NCI-H510A treated with DMSO at 0.1 percent for 48 hours (cell line): ENCODE measurements at places on chromosomes 7 and 10.

- DNase-seq, result no peak
Observed at GRCh38 chr7:6238309-6238925, 34.0 kb downstream of the CYTH3 start.

DNA sequence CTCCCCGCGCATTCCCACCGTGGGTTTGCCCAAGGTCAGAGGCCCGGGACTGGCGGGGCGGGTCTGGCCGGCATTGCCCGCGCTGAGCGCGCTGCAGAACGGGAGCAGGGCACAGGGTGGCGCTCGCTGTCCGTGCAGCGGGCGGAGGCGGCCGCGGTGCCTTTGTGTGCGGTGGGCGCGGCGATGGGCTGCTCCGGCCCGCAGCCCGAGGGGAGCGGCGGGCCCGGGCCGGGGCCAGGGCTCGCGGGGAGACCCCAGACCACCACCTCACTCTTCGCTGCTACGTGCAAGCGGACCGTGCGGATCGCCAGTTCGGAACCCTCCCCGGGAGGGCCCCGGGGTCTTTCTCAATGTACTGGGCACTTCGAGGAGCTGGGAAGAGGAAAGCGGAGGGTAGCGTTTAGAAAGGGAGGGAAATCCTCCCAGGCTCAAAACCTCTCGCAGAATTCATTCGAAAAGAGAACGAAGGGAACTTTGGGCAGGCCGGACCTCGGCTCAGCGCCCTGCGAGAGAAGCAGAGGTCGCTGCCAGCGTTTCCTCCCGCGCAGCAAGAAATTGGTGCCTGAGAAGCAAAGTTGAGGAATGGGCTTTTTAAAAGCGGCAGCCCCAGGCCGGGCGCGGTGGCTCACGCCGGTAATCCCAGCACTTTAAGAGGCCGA lies 8.5 kb downstream of the SP8 start:
- DNase-seq, result peak; percentile 48

- DNase-seq, result no peak
Observed at GRCh38 chr7:71354716-71355115, 222.8 kb downstream of the GALNT17 start.

- no peak for DNase-seq
Observed at GRCh38 chr7:2043316-2044039, 189.3 kb downstream of the MAD1L1 start.

DNA sequence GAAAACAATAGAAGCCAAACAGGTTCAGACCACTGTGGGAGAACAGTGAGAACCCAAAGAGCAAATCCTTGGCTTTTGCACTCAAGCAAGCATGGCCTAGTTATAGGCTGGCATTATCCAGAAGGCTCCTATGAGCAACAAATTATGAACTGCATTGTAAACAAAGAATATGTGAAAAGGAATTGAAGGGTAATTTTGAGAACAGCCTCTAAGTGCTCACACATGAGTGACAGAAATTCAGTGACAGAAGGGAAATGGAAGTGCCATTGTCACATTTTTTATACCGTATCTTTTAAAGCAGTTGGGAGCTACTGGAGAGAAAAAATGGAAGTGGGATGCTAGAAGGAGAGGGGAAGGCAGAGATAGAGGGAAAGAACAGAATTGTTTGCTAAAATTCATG lies 114.2 kb downstream of the MACC1 start:
- no peak for DNase-seq

DNA sequence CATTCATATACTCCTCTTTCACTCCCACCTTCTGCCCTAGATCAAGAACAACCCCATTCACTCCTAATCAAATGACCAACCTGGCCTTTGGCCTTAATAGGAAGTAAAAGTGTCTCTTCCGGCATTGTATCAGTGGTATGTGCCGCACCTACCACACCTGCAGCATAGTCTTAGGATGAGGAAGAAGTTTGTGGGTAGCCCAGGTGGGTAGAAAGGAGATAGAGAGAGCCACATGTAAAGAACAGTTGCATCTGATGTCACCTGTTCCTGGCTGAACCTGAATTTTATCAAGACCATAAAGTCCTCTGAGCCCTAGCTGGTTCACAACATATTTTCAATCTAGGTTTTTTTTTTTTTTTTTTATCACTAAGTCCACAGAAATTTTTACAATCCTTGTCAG lies 55.5 kb upstream of the PTPN12 start:
- no peak for DNase-seq

DNA sequence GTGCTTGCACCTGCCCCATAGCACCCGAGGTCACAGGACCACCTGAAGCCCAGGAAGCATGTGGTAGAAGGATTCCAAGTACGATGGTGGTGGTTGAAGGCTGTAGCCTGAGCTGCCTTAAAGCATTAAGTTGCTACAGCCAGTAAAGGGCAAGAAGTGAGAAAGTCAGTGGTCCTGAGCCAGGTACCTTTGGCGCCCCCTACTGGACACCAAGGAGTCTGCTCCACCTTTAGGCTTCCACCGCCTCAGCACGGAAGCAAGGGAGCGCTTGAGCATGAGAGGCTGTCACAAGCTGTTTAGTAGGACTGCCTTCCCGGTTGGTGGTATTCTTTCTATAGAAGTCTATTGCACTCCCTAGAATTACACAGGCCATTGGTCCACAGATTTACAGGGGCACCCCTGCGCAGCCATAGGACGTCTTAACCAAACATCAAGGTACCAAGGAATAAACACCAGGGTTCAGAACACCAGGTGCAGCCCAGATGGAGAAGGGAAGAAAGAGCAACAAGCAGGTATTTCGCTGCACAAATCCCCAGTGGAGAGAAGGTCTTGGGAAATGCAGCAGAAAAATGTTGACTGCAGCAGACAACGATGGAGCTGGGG lies 2.2 kb downstream of the CRTAC1 start:
- DNase-seq, result peak; percentile 86

DNA sequence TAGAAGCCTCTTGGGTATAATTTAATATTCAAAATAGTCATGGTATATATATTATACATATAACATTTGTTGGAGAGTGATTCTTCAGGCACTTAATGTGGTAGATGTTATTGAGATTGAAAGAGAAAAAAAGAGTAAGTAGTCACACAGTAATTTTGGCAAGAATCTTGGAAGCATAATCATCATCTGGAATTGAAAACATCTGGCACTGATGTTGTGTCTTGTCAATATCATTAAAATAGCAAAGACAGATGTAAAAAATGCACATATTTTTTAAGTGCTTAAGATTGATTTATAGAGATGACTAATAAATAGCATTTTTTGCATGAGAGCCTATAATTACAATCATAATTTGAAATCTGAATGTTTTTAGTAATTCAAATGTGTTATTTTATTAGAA lies 9.5 kb downstream of the SEMA3D start:
- no peak for DNase-seq

DNA sequence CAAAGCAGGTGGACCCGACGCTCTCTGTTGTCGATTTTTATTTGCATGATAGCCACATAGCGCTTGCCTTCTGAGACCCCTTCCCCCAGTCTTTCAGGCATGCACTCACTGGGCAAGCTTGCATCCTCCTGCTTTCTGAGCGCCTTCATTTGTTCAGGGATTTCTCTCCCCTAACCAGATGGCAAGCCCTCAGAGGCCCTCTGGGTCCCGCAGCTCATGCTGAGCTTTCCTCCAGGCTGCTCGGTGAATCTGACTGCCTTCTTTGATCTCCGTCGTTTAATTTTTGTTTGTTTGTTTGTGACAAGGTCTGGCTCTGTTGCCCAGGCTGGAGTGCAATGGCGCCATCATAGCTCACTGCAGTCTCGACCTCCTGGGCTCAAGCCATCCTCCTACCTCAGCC lies 58.8 kb downstream of the ITIH5 start:
- DNase-seq, result no peak
